ENCODE measurements at places on chromosomes 3 and 15. TPM values are rescaled to one million over a fixed set of nuclear protein-coding genes. Genes with fewer than 3 reads are reported as not detected.

Gene ZNF717
- total RNA-seq = 11.0 TPM

- DNase-seq = no peak
Measured at GRCh38 chr3:64225695-64226499, 631 bp upstream of the PRICKLE2 start.

- DNase-seq = no peak
Measured at GRCh38 chr3:46187341-46187700, 20.8 kb downstream of the CCR1 start.

Gene PLA2G4B
- 3.4 TPM for total RNA-seq

- DNase-seq = no peak
Measured at GRCh38 chr3:23455775-23456174, 252.6 kb downstream of the UBE2E2 start.

Gene GTF2E1
- total RNA-seq = 19.2 TPM

Gene SEMA4B
- total RNA-seq = 51.2 TPM

- no peak for DNase-seq
Measured at GRCh38 chr3:69250014-69250413, 127.6 kb upstream of the LMOD3 start.

DNA sequence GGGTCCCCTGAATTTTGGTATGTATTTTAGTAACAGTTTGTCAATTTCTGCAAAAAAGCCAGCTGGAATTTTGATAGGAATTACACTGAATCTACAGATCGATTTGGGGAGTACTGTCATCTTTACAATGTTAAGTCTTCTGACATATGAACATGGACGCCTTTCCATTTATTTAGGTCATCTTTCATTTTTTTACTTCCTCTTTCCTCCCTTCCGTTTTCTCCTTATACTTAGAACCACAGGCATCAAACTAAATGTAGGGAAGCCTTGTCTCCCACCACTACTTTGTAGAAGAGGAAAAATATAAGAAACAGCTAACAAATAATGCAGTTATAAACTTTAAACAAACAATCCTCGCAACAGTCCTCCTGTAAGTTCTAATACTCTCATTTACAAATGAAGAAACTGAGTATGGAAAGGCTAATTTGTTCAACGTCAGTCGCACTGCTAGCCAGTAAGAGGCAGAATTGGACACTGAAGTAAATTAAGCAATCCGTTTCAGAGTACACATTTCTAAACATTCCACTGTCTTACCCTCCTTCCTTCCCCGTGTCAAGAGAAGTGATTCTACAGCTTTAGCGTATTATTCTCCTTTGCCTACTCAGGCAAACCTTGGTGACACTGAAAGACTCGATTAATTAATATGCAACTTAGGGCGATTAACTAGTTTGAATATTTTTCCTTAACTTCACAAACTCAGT is 25.6 kb downstream of the RHOA start:
- DNase-seq = no peak

Gene LTK
- total RNA-seq = 7.9 TPM

GRCh38 chr15:87416591-87417257 is 839.8 kb downstream of the NTRK3 start:
- no peak for DNase-seq

GRCh38 chr3:8603115-8603710 is 41.4 kb downstream of the SSUH2 start:
- no peak for DNase-seq

DNA sequence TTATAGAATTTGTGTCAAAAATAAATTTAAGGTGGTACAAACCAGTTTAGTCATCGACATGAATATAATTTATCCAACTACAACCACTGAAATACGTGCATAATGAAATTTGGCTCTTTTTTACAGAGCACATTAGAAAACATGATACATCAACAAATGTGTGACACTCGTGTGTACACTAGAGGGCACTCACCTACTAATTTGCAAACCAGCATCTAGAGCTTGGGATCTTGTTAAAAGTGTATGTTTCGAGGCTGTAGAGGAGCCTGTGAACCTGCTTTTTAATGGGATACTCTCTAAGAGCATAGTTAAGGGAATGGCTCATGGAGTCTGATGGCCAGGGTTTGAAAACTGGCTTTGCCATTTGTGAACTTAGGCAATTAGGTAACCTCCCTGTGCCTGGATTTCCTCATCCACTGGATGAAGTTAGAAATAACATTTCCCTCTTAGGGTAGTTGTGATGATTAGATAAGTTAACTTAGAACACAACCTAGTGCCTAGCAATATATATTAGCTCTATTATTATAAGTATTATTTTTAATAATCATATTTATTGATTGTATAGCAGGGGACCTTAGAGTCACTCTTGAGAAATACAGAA is 8.8 kb upstream of the CPOX start:
- DNase-seq = peak; percentile 45

GRCh38 chr15:71780115-71780976 is 30.0 kb upstream of the NR2E3 start:
- DNase-seq = no peak

GRCh38 chr3:156601497-156601896 is 46.6 kb upstream of the SSR3 start:
- no peak for DNase-seq

Gene FAM81A
- 0.75 TPM for total RNA-seq

Gene RASGRP1
- 3.1 TPM for total RNA-seq

DNA sequence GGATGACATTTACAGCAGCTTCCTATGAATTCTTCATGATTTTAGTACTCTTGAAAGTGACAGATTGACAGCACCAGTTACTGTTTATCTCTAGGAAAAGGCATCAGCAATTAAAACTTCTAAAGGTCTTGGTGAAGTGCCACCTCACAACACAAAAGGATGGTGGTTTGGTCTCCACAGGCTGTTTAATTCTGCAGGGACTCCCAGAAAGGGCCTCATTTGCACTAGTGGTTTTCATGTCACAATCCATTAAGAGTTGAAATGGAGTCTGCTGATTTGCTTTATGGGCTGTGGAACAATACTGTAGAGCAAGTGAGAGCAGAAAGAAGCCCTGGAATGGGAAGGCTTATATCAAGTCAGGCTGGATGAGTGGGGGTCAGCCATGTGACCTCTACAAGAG is 225.3 kb upstream of the KCNMB2 start:
- DNase-seq = no peak

Gene PLCH1
- total RNA-seq = 2.9 TPM

- no peak for DNase-seq
Measured at GRCh38 chr3:127670761-127671522, 1.8 kb upstream of the ABTB1 start.

DNA sequence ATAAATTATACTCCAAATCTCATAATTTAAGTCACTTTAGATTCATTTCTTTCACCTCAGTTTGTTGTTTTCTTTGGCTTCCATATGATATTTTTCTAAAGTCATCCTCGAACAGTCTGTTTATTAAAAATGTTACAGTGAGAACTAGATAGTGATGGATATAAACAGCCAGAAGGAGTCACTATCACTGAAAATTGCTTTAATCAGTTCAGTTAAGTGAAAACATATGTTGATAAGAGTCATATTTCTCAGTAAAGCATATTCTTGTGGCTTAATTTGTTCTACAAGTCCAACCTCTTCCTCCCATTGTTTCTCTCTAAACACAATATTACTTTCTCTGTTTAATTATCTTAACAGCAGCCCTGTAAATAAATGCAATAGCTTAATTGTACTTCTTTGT is 427.5 kb upstream of the ALCAM start:
- DNase-seq = no peak

GRCh38 chr3:82520846-82521245 is 759.4 kb upstream of the GBE1 start:
- DNase-seq = no peak

GRCh38 chr3:62647711-62648110 is 227.5 kb downstream of the CADPS start:
- DNase-seq = no peak

Gene GOLGA8M
- total RNA-seq = not detected

- DNase-seq = peak; percentile 34
Measured at GRCh38 chr15:61227269-61227949, 1.7 kb downstream of the RORA start.

Gene GHSR
- not detected for total RNA-seq

GRCh38 chr3:2423143-2423542 is 324.5 kb downstream of the CNTN4 start:
- no peak for DNase-seq

- no peak for DNase-seq
Measured at GRCh38 chr15:61144055-61144454, 85.0 kb downstream of the RORA start.

- peak; percentile 2 for DNase-seq
Measured at GRCh38 chr15:99998661-99999101, 265.4 kb upstream of the LYSMD4 start.

GRCh38 chr15:83292317-83292716 is 7.9 kb upstream of the BNC1 start:
- DNase-seq = peak; percentile 59

DNA sequence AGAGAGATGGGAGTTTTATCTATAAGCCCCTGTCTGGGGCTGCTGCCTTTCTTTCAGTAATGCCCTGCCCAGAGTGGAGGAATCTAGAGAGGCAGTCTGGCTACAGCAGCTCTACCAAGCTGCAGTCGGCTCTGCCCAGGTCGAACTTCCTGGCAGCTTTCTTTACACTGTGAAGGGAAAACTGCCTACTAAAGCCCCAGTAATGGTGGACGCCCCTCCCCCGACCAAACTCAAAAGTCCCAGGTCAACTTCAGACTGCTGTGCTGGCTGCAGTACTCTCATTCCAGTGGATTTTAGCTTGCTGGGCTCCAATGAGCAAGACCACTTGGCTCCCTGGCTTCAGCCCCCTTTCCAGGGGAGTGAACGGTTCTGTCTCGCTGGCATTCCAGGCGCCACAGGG is 65.9 kb upstream of the RARB start:
- no peak for DNase-seq

Gene ONECUT1
- not detected for total RNA-seq

Gene CAND2
- total RNA-seq = 1.4 TPM

Gene ZBTB47
- total RNA-seq = 8.8 TPM

- DNase-seq = no peak
Measured at GRCh38 chr3:15288331-15289035, 43.9 kb downstream of the SH3BP5 start.

DNA sequence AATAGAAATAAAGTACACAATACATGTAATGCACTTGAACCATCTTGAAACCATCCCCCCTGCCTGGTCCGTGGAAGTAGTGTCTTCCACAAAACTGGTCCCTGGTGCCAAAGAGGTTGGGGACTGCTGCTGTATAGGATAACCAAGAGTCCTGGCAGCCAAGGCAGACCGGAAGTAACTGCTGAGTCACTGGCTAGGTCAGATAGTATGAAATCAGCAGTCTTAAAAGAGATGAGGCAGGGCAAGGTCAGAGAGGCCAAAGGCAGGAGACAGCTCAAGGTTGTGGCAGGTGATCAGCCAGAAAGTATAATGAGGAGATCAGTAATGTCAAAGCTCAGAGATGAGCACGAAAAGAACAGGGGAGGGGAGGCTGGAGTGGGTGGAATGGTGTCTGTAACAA is 60.2 kb downstream of the MAP3K13 start:
- no peak for DNase-seq

DNA sequence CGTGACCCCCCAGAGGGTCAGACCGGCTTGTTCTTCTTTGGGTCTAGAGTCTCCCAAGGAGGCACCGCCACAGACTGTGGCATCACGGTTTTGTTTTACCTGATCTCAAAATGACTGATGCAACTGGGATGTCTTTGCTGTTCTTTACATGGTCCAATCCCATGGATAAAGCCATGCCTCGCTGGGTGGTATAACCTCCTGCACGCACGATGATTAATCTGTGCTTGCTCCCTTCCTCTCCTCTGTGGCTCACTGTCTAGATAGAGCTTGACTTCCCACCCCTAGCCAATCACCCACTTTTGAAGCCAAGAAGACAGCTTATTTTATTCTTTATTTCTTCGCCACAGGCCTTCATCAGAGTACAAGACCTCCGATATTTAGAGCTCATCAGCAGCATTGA is 36.6 kb upstream of the RHO start:
- peak; percentile 43 for DNase-seq

DNA sequence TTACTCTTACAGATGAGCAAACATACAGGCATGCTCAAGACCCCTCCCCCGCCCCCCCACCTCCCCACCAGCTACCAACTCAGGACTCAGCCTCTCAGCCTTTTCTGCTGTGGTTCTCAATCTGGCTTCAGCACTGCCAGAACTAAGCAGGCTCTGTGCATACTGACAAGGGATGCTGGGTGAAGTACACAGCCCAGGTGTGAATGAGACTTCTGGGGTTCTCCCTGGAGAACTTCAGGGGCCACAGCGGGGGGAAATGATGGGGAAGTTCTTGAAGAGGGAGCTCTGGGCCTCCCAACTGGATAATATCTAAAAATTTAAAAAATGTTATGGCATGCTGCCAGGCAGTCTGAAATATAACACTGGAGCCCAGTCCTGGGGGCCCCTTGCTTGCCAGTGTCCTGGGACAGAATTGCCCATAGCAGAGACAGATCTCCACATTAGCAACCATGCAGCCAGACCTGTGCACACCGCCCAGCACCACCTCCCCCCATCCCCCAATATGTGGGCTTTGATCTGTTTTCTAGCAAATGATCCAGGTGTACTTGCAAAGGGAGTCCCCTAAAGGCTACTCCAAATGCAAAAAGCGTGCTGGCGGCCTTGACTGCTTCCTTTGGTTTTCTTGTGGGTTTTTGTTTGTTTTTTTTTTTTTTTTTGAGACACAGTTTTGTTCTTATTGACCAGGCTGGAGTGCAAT is 41.4 kb downstream of the PGPEP1L start:
- DNase-seq = no peak

GRCh38 chr3:180563406-180563805 is 38.6 kb upstream of the TTC14 start:
- DNase-seq = no peak

Gene CPN2
- total RNA-seq = not detected
